Esophagus muscularis mucosa (tissue), 4 donors: ENCODE measurements at places on chromosomes 6 and 20. TPM values are rescaled to one million over a fixed set of nuclear protein-coding genes. Genes with fewer than 3 reads are reported as not detected.

DNA sequence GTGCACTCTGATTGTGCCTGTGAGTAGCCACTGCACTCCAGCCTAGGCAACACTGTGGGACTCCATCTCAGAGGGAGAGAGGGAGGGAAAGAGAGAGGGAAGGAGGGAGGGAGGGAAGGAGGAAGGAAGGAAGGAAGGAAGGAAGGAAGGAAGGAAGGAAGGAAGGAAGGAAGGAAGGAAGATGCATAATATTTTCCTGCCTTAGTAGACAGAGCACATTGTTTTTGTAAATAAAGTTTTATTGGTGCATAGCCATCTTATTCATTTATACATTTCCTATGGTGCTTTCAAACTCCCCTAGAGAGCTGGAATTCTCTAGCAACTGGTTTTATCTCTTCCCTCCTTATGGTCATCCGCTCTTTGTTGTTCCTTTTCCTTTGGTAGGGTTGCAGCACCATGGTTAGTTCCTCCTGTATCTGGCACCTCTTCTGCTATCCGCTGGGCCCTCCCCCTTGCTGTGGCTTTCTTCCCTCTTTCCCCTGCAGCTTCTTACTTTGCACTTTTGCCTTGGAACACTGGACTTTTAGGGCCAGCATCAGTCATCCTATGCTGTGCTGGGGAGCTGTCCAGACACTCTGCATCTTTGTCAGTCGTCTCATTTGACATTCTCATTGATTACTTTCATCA, 20.2 kb downstream of the GPR6 start:
- no peak for DNase-seq

DNA sequence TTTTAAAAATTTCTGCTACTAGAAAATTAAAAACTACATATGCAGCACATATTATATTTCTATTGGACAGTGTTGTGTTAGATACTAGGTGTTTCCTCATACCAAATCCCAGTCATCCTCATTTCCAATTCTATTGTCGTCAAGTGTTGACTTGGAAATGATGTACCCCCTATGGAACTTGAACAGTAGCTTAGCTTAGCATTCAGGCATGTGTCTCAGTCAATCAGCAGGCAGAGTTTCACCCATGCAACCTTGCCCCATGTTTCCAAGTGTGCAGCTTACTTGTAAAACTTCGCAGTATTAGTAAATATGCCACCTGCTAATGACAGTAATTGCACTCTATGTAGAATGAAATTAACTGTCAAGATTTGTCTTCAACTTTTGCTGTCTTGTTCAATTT, 59.5 kb downstream of the SAMD3 start:
- DNase-seq, result no peak

GRCh38 chr20:46844965-46845364, 49.7 kb upstream of the EYA2 start:
- peak; percentile 83 for DNase-seq

DNA sequence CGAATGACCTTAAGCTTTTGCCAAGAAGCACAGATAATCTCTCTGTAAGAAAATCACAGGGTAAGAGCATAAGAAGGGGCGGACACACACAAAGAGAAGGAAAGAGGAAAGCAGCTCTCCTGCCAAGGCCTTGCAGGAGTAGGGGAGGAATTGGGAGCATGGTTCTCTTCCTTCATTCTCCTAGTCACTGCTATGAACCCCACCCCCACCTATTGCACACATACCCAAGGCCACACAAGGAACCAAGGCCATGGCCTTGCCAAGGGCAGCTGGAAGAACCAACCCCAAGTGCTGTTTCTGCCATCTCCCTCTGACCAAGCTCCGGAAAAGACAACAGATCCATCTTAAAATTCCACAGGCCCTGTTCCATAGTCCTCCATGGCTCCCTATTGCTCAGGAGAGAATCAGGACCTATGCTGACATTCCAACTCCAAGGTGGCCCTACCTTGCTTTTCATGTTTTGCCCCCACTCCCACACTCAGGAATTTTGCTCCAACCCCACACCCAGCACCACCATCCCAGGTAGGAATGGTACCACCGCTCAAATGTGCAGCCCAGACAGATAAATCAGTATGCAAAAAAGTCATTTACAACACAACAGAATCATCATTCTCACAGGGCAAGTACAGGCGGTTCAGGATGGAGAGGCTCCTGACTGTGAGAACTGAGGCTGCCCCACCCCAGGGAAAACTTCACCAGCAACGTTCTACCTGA, 31.3 kb downstream of the TRAM2 start:
- DNase-seq, result no peak

DNA sequence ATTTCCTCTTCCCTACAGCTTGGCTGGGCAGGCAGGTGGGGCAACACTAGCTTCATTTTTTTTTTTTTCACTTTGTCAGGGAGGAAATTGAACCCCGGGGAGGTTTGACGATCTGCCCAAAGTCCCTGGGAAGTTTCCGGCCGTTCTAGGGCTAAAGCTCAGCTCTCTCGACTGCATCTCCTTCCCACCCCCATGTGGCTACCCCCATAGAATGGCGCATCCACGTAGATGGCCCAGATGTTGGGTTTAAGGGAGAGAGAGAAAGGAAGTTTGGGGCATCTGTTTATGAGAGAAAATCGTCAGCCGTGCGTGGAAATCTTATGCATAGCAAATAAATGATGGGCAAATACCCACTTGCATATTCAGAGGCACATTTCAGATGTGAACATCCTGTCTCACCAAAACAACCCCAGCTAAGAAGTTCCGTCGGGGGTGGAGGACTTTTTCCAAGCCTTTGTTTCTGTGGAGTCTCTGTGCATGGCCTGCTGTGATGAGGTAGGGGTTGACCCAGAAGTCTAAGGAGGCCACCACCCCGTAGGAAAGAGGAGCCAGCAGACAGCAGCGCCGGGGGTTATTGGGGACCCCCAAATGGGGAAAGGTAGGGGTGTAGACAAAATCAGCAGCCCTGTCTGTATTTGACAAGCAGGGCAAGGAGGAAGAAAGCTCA, 40.5 kb upstream of the ZNF831 start:
- no peak for DNase-seq

GRCh38 chr6:63675138-63675537, 39.5 kb downstream of the PHF3 start:
- DNase-seq, result no peak

DNA sequence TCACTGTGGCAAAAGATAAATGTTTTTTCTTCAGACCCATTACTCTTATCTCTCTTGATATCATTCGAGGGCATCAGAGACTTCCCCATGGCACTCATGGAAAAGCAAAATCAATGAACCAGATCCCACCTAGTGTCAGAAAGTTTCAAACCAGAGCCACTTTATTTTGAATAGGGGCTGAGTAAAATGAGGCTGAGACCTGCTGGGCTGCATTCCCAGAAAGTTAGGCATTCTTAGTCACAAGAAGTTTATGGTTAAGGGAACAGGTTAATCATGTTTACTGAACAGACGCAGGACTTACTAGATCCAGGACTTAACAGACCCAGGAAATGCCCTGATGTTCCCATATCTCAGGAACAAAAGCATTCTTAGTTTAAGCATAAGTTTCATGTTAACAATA, 369.9 kb downstream of the BTBD3 start:
- no peak for DNase-seq

DNA sequence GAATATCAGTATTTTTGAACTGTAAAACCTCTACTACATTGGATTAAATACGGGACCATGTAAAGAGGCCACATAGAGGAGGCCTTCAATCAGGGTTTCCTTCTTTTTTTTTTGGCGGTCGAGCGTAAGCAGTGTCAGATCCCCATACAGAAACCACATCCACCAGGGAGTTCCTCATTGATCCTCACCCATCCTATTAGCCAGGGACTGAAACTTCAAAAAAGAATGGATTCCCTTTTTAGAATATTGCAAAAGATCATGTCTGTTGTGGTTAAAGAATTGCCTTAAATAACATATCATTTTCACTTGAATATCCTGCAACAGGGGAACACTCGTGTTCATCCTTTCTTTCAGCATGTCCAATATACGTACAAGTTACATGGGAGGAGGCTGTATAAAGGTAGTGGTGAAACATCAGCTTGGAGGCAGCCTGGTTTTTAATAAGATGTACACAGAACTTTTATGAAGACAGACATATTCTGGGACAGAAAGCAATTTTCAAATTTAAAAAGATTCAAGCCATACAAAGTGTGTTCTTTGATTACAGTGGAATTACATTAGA, 96.1 kb downstream of the PPP1R14C start:
- DNase-seq, result no peak

DNA sequence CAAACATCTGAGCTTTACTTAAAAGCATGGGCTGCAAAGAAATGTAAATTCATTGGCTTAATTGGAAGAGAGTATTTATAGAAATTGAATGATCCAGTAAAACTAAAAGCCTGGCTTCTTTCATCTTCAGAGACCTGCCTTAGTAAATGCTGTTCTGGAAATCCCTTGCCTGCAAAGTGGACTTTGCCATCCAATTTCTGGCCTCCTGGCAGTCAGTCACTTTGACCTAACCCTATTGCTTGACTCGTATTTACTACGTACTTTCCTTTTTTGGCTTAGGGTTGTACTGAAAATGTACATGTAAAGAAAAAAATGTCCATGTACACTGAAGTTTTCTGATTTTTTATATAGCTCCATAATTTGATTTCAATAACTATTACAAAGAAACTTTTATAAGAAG, 47.1 kb downstream of the E2F3 start:
- DNase-seq, result no peak

DNA sequence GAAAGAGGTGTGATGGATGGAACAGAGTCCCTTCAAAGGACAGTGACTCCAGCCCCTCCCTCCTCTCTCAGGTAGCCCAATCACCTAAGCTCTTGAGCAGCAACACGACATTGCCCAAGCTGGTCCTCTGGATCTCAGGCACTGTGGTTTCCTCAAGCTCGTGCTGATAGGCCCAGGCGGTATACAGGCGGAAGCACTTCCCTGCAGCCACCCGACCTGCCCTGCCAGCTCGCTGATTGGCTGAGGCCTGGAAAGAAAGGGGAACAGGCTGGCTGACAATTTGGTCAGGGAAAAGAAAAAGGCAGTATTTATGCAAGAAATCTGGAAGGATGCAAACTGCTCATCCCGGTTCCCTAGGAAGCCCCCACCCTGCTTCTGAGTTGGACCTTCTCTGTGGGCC, 9.6 kb downstream of the C6orf136 start:
- no peak for DNase-seq

Gene MCCD1
- not detected for total RNA-seq

Gene CST7
- 13.8 TPM for total RNA-seq

Gene LPA
- not detected for total RNA-seq
